ENCODE measurements at places on chromosomes 5 and 9.

DNA sequence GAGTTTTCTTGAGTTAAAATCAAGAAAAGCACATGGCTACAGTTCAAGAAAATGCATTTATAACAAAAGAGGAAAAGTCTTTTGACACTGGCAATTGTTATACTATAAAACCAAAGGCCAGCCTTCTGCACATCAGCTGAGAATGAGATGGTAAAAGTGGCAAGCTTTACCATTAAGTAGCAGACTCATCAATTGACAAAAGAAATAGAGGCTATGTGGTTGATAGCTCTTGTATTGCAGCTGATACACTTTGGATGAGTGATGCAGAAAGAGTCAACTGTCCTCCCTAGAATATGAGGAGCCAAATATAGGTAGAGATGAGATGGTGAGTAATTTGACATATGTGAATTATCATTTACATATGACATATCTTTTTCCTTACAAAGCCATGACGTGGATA, 1100.9 kb upstream of the CDH6 start:
- no peak for DNase-seq

GRCh38 chr5:8633696-8634095, 764.7 kb downstream of the MTRR start:
- no peak for DNase-seq

GRCh38 chr9:120965344-120966012, 38.9 kb upstream of the TRAF1 start:
- DNase-seq: no peak

GRCh38 chr9:100939636-100940035, 88.9 kb upstream of the PLPPR1 start:
- no peak for DNase-seq

DNA sequence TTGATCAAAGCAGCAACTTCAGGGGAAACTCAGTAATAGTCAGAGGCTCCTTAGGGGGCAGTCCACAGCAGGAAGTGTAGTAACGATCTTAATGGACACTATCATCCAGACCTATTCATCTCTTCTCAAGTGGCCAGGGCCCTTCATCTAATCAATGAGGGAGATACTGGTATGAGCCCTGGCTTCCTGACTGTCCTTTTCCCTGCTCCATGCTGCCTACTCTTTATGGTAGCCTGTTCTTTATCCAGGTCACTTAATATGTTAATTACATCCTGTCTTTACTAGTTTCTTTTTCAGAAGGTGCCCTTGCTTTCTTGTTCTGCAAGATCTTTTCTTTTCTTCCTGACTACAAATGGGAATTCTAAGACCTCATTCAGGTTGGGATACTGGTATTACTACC, 197.1 kb downstream of the CAVIN4 start:
- DNase-seq: no peak

DNA sequence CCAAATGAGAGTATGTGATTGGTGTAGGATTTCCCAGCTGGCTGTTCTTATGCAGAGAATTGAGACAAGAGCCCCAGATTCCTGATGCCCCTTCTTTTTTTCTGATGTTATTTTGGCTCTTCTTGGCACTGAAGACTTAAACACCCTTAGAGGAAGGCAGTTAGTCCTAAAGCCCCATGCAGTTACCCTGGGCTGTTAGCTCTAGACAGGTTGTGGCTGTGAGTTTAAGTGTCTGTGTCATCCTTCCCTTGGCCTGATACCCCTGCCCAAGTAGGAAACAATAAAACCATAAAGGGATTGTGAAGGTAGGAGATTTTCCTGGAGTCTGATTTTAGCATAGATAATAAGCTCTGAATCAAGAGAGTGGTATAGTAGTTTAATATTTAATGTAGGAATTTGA, 13.2 kb downstream of the TNPO1 start:
- DNase-seq: no peak

- DNase-seq: no peak
These were observed 608.4 kb downstream of the TLE1 start for GRCh38 chr9:81080900-81081299.

GRCh38 chr5:29134418-29134817, 2059.1 kb upstream of the CDH6 start:
- no peak for DNase-seq

DNA sequence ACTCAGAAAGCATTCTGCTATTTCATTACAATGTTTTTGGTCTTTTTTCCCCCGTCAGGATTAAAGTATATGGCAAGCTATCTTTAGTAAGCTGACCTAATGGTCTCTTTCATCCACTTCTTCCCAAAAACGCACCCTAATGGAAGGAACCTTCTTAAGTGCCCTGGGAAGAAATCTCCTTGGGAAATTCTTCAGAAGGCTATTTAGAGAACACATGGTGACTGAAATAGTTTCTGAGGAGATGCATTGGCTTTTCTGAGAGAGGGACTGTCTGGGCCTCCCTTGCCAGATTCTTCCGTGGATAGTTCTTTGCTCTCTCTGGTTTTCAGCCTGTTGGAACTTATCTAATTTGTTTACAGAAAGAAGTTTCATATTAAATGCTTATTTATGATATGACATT, 524.1 kb upstream of the MEF2C start:
- DNase-seq: no peak

- DNase-seq: no peak
These were observed 23.5 kb upstream of the IFNE start for GRCh38 chr9:21505425-21506179.

DNA sequence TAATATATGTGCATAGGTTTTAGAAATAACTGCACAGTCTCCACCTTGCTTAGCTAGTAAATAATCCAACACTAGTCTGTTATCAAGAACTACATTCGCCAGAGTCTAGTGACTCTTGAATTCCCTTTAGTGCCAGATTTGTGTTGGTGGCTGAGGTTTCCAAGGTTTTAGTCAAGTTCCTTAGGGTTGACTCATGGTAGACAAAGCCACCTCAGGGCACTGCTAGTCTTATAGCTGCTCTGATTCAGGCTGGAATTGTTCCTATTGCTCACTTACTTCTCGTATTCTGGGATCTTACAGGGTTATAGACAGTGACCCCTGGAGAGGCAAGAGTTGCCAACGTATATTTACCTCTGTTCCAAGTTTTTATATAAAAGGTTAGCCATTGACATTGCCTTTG, 1369.8 kb upstream of the CDH9 start:
- no peak for DNase-seq

- DNase-seq: no peak
These were observed 71.1 kb upstream of the PITX1 start for GRCh38 chr5:135105105-135105484.

- DNase-seq: no peak
These were observed 142.8 kb upstream of the IRX2 start for GRCh38 chr5:2894316-2894715.

GRCh38 chr5:91521334-91521733, 138.2 kb upstream of the ARRDC3 start:
- no peak for DNase-seq

DNA sequence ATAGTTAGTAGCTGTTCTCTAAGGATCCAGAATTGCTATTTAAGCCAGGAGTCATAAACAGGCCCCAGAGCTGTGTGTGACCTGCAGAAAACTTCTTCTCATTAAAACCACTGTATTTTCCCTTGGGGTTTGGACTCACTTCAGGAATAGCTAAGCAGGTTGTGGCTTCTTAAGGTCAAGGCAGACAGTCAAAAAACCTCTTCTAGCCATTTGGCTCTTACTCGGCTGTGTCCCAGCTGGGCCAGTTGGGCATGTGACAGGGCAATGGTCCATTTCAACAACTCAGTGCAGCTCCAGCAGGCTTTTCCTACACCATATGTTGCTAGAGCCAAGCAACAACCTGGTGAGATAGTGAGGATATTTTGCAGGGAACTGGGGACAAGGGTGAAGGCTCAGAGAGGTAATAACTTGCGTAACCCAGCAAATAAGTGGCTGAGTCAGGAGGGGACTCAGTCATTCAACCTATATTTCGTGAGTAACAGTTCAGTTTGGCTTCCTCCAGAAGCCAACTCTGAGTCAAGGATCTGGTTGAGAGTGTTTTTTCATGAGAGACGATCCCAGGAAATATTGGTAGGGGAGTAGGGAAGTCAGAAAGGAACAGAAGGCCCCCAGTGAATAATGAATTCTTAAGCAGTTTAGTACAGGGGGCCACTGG, 115.4 kb upstream of the PPP2R2B start:
- DNase-seq: no peak

DNA sequence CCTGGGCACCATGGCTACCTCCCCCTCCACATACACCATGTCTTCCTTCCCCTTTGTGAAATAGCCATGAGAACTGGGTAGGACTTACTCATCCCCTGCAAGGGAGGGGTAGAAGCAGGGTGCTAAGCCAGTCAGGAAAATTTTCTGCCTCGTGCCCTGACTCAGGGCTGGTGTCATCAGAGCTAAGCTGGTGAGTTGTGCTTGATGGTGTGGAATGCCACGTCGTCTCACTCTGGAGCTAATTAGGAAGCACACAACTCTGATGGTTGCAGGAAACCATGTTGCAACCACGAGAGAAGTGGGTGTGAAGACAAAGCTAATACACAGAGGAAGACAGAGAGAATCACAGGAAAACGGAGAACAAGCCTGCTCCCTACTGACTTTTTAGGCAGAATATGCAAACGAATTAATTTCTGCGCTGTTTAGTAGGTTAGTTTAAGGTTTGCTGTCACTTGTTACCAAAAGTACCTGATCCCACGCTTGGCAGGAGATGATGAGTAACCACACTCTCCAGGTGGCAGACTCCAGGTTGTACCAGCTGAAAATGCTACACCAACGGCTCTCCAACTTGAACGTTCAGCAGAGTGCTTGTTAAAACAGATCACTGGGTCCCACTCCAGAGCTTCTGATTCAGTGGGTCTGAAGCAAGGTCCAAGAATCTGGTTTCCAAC, 54.5 kb downstream of the STK10 start:
- DNase-seq: no peak

- no peak for DNase-seq
These were observed 138.6 kb upstream of the TSLP start for GRCh38 chr5:110932755-110933488.

DNA sequence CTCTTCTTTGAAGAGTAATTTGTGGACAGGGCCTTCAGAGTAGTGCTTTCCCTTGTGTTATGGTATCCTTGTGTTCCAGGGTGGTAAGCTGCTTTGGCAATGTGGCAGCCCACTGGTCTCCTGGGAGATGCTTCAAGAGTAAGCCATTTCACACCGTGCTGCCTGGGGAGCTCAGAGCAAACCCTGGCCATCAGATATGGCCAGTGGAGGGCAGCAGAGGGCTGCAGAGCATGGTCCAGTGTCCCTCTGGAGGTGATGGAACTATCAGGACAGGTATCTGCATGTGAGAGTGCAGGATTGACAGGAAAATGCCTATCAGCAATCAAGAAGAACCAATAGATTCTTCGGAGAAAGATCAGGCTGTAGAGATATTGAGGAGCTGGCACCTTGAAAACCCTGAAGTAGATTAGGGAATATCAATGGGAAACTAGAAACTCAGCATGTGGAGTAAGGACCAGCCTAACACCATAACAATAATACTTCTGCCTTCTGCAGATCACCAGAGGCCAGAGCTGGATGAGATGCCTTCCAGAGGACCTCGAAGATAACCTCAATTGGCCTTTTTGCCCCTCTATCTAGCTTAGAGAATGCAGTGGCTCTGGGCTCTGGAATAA, 90.8 kb downstream of the PLPPR1 start:
- peak; percentile 49 for DNase-seq

GRCh38 chr9:122498883-122499288, 11.7 kb upstream of the OR1J2 start:
- DNase-seq: no peak

GRCh38 chr9:108672475-108673190, 183.2 kb downstream of the ACTL7B start:
- no peak for DNase-seq

DNA sequence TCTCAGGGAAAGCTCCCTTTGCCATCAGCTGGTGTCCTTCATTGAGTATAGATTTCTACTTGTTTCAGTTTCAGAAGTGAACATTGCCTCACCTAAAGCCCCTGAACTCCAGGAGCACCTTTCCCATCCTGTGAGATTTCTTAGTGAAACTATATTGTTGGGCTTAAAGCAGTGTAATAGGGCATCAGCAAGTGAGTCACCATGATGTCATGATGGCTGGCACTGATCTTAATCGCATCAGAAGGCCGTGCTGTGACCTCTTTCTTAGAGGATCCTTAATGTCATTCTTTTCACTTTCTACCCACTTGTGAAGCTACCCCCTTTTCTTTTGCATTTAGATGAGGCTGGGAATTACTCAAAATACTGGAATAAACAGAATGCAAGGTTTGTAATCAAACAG, 401.3 kb downstream of the MTRR start:
- no peak for DNase-seq

GRCh38 chr5:22710660-22711059, 142.5 kb downstream of the CDH12 start:
- no peak for DNase-seq

GRCh38 chr9:1009101-1009707, 32.7 kb downstream of the DMRT3 start:
- DNase-seq: peak; percentile 88

DNA sequence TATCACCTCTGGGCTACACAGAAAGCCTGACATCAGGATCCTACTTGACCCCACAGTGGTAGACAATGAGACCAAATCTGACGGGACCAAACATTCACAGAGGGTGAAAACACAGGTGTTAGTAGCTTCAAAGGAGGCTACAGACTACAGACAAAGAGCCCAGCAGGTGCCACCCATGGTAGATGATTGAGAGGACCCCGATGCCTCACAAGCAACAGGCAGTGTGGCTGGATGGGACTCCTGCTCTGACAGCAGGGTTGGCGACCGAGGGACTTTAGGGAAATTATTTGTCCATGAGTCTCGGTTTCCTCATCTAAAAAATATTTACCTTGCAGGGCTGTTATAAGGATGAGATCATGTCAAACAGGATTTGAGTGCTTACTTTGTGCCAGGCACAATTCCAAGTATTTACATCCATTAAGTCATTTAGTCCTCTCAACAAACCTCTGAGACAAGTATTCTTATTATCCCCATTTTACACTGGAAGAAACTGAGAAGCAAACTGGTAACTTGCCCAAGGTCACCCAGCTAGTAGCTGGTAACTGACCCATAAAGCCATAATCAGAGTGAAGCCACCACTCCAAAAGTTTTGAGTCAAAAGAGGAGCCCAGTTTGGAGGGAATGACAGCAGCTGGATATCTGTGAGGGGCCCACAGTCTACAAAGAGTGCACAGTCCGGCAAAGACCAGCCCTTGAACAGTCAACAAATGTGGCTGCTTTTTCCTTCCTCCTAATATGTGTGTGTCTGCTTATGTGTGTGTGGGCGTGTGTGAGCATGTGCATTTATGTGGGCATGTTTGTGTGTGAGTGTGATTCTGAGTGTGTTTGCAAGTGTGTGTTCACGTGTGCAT, 502.0 kb downstream of the BNC2 start:
- DNase-seq: no peak

DNA sequence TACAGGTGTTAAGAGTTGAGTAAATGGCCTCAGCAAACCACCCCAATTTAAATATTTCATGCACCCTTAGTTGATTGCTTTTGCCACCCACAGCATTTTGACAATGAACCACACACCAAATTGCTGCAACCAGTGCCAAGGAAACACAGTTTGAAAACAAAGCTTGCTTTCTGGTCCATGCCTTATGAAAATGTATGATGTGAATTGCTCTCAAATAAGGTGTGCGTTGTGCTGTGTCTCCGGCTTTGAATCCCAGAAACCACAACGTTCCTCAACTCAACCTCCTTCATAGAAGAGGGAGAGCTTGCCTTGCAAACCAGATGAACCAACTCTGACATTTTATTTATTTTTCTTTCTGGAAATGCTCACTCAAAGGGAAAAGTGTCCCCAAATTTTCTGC, 762.7 kb downstream of the TLE1 start:
- no peak for DNase-seq

- peak; percentile 29 for DNase-seq
These were observed 242.3 kb upstream of the PTGER4 start for GRCh38 chr5:40437452-40437861.
